Eye (tissue), 1 donor: ENCODE measurements at places on chromosomes 6 and 20.

DNA sequence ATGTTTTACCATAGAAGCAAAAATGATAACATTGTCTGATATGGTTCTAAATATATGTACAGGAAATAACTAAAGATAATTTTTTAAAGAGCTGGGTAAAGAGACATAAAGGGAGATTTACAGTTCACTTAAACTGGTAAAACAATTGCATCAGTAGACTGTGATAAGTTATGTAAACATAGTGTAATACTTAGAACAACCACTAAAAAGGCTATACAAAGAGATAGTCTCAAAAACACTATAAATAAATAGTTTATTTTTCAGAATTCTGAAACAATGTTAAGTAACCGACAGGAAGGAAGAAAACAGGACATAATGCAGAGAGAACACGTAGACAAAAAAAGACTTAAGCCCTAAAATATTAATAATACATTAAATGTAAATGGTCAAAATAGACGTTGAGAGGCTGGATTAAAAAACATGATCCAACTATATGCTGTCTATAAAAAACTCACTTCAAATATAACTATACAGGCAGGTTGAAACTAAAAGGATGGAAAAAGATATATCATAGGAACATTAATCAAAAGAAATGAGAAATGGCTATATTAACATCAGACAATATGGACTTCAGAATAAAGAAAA, 32.7 kb upstream of the ATXN1 start:
- DNase-seq, result no peak

DNA sequence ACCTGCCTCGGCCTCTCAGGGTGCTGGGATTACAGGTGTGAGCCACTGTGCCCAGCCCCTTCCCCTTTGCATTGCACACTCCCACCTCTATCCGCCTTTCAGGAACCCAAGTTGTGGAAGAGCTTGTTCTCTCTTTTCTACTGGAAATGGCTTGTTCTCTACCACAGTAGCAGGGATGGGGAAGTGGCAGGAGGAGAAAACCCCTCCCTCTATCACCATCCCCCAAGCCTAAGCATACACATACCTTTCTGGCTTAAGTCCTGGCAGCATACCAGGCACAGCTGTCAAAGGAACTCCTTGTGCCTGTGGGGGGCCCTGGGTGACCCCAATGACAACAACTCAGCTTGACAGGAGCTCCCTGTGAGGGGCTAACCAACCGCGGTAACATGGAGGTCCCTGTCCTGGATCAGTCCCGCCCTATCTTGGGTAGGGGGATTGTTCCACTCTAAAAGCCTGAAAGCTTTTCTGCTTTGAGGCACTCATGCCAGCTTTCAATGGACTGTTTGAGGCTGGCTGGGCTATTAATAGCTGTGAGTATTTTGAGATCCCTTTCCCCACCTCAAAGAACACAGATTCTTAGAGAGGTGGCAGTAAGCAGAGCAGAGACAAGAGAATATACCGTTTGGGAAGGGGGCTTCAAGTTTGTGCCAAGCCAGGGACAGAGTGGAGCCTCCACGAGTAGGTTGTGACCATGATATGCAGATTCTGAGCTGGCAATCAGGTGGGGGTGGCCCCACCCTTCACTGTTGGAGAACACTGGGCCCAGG, 2.3 kb downstream of the KLHDC3 start:
- DNase-seq, result no peak

DNA sequence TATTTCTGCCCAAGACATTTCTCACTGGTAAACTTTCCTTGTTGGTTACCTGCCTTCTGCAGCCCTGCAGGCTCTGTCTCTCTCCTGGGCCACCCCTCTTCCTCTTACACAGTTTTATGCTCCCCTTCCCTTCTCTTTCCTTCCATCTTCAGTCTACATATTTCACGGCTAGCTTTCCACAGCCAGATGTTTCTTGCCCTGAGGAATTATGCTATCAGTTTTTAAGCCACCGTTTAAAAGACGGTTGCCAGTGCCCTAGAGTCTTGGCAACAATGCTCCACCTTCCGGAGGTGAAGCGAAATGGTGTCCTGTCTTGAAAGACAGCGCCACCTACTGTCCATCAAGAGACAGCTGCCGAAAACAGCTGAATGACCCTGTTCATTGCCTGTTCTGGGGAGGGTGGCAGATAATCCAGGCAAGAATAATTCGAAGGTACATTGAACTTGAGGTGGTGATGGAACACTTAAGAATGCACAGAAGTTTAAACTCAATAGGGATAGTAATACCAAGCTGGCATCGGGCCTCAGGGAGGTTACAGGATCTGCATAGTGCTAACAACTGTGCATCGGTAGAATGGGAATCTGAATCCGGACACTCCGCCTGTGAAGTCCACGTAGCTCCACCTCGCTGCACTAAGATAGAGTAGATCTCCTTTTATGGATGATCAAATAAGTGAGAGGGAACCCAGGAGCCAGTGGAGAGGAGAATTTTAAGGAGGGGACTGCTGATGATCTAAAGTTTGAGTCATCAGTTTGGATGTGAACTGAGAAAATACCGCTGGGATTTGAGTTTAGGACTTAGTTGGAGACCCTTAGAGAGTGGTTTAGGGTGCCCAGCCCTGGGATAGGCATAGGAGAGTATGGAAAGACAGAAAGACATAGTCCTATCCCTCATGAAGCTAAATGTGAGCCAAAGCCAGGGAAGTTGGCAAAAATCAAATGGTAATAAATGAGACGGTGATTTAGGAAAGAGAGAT, 4.8 kb upstream of the TRIM40 start:
- peak; percentile 91 for DNase-seq

DNA sequence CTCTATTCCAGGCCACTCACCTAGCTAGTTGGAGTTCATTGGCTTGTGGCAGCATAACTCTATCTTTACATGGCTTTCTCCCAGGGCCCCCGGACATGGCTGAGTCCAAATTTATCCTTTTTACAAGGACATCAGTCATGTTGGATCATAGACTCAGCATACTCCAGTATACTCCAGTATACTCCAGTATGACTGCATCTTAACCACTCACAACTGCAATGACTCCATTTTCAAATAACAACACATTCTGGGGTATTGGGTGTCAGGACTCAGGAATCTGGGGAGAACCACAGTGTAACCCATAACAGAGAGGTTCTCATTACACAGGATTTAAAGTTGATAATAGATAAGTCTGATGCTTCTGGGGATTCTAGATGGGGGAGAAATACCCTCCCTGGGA, 53.8 kb upstream of the TSHZ2 start:
- no peak for DNase-seq

DNA sequence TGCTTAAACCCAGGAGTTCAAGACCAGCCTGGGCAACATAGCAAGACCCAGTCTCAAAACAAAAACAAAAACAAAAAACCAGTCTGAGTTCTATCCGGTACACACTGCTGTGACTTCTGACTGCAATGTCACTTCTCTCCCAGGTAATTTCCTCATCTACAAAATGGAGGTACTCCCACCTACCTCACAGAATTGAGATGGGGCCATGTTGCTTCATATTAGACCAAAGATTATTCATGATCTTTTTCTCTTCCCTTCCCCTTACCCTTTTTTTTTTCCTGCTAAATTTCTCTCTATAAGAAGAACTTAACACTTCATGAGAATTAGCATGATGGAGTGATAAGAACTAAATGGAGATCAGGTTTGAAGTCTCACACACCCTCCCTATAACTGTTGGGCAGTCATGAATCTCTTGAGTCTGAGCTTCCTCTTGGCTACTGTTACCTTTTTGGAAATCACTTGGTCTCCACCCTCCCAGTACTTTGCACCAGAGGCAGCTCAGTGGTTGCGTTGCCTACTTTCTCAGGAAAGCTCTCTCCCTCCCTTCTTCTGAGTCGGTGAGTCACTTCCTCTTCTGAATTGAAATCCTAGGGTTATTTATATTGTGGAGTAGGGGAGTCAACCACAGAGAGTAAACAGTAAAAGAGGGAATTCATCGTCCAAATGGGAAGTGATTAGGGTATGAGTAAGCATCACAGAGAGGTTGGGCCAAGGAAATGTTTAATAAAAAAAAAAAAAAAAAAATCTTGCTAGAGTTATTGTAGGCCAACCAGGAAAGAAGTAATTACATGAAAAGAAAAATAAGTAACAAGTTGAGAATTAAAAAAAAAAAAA, 59.9 kb upstream of the MAP7 start:
- no peak for DNase-seq

GRCh38 chr6:17086469-17086868, 15.4 kb upstream of the STMND1 start:
- peak; percentile 81 for DNase-seq

DNA sequence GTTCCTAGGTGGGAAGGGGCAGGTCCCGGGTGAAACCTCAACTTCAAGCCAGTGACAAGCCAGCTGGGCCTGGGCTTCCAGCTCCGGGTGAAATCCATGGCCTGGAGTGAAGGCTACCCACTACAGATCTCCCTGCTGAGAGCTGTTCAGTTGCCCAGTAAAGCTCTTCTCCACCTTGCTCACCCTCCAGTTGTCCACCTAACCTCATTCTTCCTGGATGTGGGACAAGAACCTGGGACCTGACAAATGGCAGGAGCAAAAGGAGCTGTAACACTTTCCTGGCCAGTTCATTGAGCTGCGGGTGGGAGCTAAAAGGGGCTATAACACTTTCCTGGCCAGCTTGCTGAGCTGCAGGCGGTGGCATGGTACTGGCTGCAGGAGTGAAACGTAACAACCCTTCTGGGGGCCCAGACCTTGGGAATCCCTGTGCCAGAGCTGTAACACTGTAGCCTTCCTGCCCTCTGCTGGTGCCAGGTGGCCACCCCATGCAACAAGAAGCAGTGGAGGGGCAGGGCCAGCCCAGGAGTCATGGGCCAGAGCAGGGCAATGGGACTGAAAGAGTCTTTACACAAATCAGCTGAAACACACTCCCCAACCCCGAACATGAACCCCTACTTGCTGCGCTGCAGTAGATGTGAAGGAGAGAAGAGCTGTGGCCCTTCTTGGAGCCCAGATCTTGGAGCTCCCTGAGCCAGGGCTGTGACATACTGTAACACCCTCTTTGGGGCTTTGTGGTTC, 3.6 kb upstream of the HINT3 start:
- no peak for DNase-seq

GRCh38 chr6:56005426-56005825, 130.0 kb upstream of the BMP5 start:
- no peak for DNase-seq

DNA sequence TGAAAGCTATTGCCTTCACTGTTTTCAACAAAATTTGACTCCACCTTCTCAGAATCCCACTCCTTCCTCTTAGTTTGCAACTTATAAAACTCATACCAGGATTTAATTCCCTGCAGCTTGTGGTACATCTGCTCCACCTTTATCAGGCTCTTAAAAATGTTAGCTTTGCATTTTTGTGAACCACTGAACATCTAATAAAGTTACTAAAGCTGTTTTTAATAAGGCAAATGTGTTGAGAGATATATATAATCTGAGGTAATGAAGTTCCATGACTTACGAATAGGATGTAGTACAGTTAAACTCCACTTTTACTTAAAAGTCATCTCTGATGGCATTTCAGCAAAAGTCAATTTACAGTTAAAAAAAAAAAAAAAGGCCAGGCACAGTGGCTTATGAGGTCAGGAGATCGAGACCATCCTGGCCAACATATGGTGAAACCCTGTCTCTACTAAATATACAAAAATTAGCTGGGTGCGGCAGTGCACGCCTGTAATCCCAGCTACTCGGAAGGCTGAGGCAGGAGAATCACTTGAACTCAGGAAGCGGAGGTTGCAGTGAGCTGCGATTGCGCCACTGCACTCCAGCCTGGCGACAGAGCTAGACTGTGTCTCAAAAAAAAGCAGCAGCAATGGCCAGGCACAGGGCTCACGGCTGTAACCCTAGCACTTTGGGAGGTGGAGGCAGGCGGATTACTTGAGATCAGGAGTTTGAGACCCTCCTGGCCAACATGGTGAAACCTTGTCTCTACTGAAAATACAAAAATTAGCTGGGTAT, 106.2 kb downstream of the KIF13A start:
- DNase-seq, result peak; percentile 31

- DNase-seq, result no peak
Measured at GRCh38 chr6:157978021-157978783, 3.5 kb upstream of the SYNJ2 start.

DNA sequence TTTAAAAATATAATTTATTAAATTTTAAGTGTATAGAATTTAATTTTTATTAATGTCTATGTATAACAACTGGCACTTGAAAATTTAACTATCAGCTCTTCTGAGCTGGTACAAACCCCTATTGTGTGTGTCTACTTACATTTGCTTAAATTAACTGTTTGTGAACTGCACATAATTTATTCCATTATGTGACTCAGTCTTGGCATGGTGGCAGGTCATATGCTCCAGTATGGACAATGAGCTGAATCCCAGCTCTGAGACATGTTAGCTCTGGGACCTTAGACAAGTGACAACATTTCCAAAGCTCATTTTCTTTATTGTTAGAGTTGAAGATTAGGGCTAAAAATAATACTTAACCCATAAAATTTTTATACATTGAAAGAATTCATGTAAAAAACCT, 526.1 kb upstream of the MARCKS start:
- no peak for DNase-seq
